ENCODE measurements at places on chromosomes 1 and 21.

DNA sequence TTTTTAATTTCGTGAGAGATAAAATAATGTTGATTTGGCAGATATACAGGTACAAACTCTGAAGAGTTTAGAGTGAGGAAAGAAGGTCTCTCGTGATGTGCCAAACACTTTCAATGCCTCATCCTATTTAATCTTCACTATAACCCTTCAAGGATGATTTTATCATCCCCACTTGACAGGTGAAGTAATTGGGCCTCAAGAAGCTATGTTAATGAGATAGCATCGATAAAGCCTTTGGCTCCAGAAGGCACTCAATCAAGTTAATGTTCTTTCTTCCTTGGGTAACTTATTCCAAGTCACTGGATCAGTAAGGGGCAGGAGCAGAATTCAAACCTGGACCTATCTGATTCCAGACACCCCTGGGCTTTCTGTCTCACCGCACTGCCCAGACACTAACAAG is 7.2 kb downstream of the LMOD1 start:
- DNase-seq = no peak

- no peak for DNase-seq
Observed at GRCh38 chr1:244163861-244164510, 112.9 kb downstream of the ZBTB18 start.

- DNase-seq = no peak
Observed at GRCh38 chr1:42152119-42152518, 1.1 kb upstream of the GUCA2B start.

GRCh38 chr1:63326106-63326472 is 3.7 kb downstream of the FOXD3 start:
- DNase-seq = no peak

GRCh38 chr1:109208394-109208793 is 5.3 kb upstream of the SARS1 start:
- no peak for DNase-seq

DNA sequence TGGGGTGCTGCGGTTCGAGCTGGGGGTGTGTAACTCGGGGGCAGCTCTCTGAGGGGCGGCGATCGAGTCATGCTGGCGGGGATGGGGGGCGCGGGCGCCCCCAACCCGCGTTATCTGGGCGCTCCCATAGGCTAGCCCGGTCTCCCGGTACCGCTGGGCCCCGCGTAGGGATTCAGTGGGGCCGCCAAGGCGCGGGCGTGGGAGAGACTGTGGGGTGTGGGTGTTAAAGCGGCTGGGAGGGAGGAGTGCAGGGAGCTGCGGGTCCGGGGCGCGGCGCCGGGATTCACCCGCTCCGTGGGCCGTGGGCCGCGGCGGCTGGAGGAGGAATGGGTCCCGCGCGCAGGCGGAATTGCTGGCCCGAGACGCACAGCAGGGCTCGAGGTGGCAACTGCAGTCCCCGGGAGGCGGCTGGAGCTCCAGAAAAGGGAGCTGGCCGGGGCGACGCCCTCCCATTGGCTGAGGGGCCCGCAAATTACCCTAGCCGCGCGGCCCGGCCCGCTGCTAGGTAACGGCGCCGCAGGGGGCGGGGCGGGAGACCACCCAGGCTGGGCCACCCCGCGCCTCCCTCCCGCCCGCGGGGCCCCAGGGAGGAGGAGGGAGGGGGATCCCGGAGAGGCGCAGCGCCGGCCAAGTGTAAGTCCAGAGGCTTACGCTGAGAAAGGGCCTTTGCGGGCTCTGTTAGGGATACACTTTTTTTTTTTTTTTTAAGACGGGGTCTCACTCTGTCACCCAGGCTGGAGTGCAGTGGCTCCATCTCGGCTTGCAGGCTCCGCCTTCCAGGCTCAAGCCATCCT is at the start of gene PTCH2:
TSS of gene PTCH2 (minus strand) at position 392 of the 794 bp plus-strand sequence. CDS start at position 71, 321 bp downstream.
- no peak for DNase-seq

DNA sequence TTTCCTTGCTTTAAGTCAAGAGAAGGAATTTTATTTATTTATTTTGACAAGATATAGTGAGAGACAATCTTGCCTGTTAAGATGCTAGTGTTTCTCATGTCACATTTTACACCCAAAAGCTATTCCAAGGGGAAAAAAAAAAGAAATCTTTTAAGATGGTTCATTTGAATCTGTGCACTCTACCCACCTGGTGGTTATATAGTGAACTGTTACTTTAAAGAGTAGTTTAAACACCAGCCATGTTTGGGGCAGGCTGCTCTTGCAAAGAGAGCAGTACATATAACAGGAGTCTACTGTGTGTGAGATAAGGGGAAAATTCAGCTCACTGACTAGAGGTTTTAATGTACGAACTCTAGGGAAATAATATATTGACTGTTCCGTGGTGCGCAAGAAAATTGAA is 3.3 kb upstream of the ELAVL4 start:
- DNase-seq = peak; percentile 54

GRCh38 chr1:21662426-21663247 is 6.5 kb downstream of the RAP1GAP start:
- DNase-seq = no peak

- DNase-seq = no peak
Observed at GRCh38 chr1:36486439-36487335, 4.0 kb upstream of the CSF3R start.

DNA sequence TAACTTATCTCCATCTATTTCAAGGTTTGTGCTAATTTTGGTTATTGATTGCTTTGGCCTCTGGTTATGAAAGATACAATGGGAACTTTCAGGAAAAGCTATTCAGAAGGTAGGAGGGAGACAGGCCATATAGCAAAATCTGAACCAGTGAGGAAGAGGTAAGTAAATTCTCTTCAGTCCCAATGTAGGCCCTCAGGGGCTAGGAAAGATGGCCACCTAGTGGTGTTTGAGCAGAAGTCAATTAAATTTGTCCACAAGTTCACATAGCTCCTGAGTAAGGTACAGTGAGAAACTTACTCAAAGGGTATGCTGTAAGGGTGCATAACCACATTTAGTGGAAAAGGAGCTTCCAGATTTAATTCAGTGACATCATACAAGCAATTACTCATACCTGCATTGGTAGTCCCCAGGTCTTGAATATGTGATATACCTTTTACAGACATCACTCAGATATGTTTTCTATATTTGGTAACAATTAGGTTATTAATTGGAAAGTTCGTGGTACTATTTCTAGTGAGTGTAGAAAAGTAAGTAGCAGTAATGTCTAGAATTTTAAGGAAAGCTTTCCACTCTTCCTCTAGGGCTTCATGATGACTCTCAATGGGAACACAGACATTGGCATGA is 21.4 kb upstream of the FMO1 start:
- DNase-seq = peak; percentile 11

DNA sequence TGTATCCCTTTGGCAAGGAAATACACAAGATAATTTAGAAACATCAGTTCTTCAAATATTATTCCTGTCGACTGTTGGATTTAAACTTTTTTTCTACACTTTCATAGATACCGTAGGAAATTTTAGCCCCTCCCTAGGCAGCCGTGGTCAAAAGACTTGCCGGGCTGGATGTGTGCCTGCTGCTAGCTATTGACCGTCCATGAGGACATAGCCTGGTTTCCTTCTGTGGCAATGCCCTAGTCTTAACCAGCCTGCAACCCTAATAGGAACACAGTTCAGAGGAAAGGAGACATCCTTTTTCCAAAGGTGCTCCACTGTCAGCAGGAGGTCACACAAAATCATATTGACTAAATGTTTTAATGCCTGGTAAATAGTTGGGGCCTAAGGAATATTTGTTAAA is 20.4 kb upstream of the KIAA1614 start:
- no peak for DNase-seq

- no peak for DNase-seq
Observed at GRCh38 chr1:14508613-14509012, 89.9 kb upstream of the KAZN start.

GRCh38 chr1:9235096-9235459 is 504 bp downstream of the H6PD start:
- DNase-seq = no peak

GRCh38 chr1:209704584-209704983 is at the start of gene HSD11B1:
HSD11B1 (plus strand) TSS chr1:209704846; CDS start chr1:209704943, 97 bp downstream.
- no peak for DNase-seq

DNA sequence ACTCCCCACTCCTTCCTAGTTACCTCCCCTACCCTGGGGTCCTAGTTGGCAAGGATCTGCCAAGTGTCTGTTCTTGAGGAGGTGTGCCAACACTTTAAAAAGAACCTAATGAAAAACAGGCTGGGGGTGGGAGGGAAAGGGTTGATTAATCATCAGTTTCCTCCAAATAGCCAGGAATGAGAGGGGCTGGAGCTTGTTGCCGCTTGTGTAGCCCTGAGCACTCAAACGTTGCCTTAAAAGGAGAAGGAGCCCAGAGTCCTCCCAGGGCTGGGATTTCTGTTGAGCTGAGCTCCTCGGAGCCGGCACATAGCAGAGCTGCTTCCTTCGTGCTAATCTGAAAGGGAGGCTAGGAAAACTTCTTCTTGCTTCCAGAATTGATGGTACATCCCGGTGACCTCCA is 15.9 kb downstream of the SHISA4 start:
- DNase-seq = no peak

- DNase-seq = no peak
Observed at GRCh38 chr1:62691062-62691844, 3.1 kb upstream of the DOCK7 start.

GRCh38 chr1:240068961-240069360 is 22.7 kb upstream of the FMN2 start:
- DNase-seq = no peak

GRCh38 chr1:206577626-206578025 is 34.6 kb downstream of the EIF2D start:
- DNase-seq = no peak

DNA sequence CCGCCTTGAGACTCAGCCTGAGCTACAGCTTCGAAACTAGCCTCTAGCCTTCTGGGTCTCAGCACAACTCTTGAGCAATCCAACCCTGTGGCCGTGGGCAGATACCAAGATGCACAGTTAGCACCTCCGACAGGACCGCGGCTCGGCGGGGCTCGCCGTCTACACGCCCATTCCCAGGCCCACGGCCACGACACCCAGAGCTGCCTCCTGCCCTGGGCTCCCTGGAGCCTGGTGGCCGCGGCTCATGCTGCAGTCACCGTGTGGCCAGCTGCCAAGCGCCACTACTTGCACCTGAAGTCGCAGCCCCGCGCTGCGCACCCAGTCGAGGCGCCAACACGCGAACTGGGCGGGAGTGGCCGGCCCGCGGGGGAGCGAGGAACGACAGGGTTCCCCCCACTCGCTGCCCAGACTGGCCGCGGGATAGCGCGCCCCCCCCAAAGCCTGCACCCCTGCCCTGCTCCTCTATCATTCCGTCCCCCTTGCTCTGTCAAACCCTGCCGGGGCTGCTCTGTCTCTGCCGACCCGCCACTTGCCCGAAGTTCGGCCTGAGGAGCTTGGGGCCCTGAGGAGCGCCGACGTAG is 729 bp upstream of the CDCA8 start:
- no peak for DNase-seq

- no peak for DNase-seq
Observed at GRCh38 chr1:230067871-230068620, 1.0 kb downstream of the GALNT2 start.

DNA sequence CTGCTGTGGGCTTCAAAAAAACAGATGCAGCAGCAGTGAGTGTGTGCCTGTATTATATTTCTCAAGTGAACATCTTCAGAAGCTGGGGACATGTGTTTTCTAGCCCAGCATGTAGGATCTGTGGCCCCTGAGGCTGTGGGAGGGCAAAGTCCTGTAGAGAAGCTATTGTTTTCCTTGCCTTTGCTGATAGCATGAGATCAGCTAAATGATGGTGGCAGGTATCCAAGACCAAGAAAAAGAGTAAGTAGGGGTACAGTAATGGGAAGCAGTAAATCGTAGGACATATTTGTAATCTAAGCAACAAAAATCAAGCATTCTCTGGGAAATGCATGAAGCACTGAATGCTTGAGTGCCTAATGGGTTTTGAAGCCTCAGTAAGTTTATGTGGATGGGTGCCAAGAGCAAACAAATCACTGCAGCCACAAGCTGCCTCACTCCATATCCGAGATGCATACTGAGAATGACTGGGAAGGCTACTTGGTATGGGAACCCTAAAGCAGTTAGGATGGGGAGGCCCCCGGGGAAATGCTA is 98.3 kb downstream of the CD58 start:
- peak; percentile 32 for DNase-seq

DNA sequence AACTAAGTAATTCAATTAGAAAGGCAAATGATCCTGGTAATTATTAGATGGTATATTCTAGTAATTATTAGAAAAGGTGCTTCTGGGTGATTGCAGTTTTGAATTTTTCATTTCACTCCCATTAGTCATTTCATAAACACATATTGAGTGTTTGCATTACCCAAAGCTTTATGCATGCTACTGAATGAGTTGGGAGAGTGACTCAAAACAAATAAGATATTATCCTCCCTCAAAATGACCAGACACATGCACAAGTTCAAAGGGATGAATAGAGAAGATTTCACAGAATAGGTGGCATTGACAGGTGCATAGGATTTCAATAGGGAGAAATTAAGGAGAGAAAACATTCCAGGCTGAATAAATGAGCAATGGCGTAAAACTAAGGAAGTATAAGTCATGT is 84.7 kb downstream of the PHTF1 start:
- no peak for DNase-seq

DNA sequence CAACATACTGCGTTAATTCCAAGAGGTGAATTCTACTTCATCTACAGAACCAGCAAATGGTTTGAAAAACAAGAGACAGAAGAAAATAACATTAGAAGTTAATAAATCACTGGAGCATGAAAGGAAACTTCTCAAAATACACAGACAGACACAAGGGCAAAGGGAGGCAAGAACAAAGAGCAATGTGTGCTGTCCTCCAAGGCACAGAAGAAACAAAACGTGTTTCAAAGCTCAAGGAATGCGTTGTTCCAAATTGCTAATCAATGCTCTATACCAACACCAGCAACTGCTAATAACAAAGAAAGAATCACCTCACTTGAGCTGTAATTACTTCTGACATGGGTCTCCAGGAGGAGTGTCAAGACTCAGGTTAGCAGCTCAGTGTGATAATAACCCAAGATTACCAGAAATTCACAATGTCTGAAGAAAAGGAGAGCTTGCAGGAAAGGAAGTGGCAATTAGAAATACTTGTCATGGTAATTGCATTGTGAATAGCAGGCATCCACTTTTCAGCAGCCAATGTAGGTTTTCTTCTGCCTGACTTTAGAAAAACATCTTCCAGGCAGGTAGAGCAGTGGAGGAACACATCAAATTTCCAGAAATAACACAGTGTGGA is 175.4 kb downstream of the SEC16B start:
- no peak for DNase-seq

- DNase-seq = no peak
Observed at GRCh38 chr1:17119773-17120480, 676 bp upstream of the PADI2 start.

- no peak for DNase-seq
Observed at GRCh38 chr1:58454807-58455206, 91.7 kb downstream of the OMA1 start.

GRCh38 chr1:50421366-50421748 is 1.9 kb downstream of the DMRTA2 start:
- no peak for DNase-seq

GRCh38 chr1:47208374-47208850 is 18.6 kb upstream of the PDZK1IP1 start:
- no peak for DNase-seq

DNA sequence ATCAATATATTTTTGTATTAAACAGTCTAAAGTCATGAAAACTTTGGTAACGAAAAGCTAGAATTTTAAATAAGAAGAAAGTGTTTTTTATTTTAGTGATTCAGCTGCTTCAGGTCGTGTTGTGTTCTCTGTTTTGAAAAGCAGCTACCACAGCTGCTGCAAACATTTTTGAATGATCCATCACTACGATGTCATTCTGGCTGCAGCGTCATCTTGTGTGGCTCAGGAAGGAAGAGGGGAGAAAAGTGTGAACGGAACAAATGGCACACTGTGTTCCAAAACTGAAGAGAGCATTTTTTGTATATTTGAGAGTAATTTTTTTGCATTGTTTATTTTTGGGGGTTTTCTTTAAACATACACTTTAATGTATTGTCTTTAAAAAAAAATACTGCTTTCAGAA is 323.0 kb upstream of the ADGRL2 start:
- DNase-seq = no peak

GRCh38 chr1:248788327-248788726 is 32.8 kb upstream of the LYPD8 start:
- DNase-seq = no peak

All from NCI-H2081 treated with DMSO at 0.1 percent for 48 hours (cell line).